ENCODE measurements at places on chromosomes 5 and 9. TPM values are rescaled to one million over a fixed set of nuclear protein-coding genes. Genes with fewer than 3 reads are reported as not detected.

MARCHF3 gene
- 3.6 TPM for total RNA-seq

SETX gene
- total RNA-seq, result 44.9 TPM

PLPP1 gene
- total RNA-seq, result 13.5 TPM

IFNA21 gene
- not detected for total RNA-seq

PCDHA9 gene
- 0.34 TPM for total RNA-seq

ZFP37 gene
- 6.7 TPM for total RNA-seq

PLCXD3 gene
- 44.4 TPM for total RNA-seq

PCDHA3 gene
- total RNA-seq, result 1.4 TPM

GOLPH3 gene
- total RNA-seq, result 76.9 TPM

NIPBL gene
- 73.1 TPM for total RNA-seq

SV2C gene
- 0.51 TPM for total RNA-seq

GEMIN5 gene
- total RNA-seq, result 16.2 TPM

IGIP gene
- total RNA-seq, result 17.3 TPM

SLC34A3 gene
- not detected for total RNA-seq

SAXO1 gene
- not detected for total RNA-seq

MFAP3 gene
- total RNA-seq, result 33.2 TPM
